NCI-H1930 (cell line): ENCODE measurements at places on chromosomes 5 and 9.

DNA sequence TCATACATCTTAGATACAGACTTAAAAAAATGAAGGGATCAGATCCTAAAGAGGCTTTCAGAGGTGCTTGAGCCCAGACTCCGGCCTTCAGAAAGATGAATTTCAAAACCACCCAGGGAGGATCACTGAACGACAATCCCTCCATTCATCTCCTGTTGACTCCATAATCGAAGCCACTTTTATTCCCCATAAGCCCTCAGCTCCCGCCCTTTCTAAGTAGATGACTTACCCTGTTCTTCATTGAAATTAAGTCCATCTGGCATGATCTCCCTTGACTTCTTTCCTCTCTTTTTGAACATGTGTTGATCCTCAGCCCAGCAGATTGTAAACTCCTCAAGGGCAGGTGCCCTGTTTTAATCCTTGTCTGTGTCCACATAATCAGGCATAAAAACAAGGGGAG, 50.8 kb upstream of the ASTN2 start:
- no peak for DNase-seq

GRCh38 chr5:67431191-67431590, 234.6 kb upstream of the CD180 start:
- DNase-seq = no peak

DNA sequence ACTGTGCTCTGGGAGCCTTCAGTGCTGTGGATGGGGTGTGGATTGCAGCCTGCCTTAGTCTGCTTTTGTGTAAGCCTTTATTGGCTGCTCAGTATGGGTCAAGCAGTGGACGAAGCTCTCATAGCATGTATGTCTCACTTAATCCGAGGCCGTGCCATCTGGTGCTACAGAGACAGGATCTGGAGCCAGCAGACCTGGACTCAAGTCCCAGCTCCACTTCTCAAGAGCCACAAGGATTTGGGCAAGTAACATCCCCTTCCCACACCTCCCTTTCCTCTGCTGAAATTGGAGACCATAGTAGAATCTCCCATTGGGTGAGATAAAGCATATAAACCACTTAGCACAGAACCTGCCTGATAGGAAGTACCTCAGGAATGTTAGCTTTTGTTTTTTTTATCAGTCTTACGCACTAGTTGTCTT, 23.4 kb upstream of the LECT2 start:
- DNase-seq = no peak

DNA sequence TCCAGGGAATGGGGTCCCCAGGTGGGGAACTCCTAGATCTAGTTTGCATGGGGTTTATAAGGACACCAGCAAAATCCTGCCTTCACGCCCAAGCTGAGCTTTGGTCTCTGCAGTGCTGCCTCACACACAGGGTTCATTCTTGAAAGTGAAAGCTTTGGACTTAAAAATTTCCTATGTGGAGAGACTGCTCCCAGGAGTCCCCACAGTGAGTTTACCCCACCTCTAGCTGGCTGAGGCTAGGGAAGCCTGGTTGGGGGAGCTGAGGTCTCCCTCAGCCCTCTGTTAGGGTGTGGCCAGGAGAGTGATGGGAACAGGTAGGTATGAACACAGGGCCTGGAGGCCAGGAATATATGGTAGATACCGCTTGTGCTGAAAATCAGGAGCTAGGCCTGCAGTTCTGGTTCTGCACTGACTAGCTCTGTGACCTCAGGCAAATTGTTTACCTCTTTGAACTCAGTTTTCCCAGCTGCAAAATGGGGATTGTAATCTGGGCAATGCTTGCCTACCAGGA, 41.5 kb upstream of the LARP1 start:
- DNase-seq = no peak

- DNase-seq = no peak
Measured at GRCh38 chr5:4720831-4721230, 419.3 kb upstream of the ADAMTS16 start.

DNA sequence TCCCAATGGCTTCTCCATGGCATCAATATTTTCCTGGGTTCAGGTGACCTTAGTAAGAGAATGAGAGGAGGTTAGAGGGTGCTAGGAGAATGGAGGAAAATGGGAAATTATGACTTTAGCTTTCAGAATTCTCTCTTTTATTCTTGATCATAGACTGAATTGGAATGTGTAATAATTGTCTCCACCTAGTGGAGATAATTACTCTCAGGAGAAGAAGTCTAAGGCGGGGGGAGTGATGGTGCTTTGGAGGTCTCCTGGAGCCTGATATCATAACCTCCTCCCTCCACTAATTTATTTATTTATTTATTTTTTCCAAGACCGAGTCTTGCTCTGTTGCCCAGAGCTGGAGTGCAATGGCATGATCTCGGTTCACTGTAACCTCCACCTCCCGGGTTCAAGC, 221.3 kb downstream of the GRIA1 start:
- DNase-seq = no peak

- DNase-seq = no peak
Measured at GRCh38 chr5:119083679-119084078, 12.8 kb downstream of the DMXL1 start.

GRCh38 chr9:127844821-127845359, 9.6 kb downstream of the ENG start:
- DNase-seq = no peak

GRCh38 chr9:86503314-86503713, 149.1 kb upstream of the TUT7 start:
- no peak for DNase-seq

GRCh38 chr9:109856785-109857184, 76.8 kb downstream of the PALM2AKAP2 start:
- DNase-seq = no peak

DNA sequence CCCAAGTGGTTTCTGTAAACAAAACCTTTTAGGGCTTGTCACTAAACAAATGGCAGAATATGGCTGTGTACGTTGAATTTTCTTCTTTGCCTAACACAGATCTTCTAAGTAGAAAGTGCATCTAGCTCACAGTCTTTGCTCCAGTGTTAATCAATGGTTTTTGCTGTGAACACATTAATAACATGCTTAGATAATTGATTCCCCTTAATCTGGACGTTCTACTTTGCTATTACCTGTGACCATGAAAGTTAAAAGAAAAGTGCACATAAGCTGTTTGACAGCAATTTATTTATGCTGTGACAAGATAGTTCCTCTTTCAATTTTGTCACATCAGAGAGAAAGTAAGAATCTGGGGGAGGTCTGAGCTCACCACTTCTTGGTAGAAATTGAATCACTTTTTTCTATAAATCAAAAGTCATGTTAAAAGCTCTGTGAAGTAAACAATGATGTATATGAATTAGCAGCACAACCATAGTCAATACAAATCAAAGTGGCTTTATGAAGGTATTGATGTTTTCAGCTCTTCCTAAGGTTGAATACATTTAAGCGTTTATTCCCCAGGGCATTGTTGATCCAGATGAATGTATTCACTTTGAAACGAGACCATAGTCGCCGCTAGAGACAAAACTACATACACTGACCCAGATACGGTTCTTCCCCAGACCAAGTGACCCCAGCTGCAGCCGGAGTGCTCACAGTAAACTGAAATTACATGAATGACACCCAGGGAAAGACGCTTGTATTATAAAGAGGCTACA, 174.6 kb upstream of the ZNF608 start:
- DNase-seq = peak; percentile 28

DNA sequence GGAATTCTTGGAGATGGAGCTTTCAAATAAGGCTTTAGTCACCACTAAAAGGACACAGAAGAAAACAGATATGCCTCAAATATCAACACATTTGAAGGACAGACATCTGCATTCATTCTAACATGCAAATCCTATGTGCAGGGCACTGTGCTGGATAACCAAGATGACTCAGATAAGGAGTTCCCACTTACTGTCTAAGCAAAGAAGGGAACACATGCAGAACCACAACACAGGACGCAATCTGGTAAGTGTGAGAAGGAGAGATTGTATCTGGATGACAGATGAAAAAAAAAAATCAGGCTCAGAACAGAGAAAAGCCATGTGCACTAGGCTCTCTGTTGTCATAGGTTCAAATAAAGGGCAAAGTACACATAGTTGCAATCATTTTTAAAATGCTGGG, 42.5 kb downstream of the ELAVL2 start:
- DNase-seq = no peak

DNA sequence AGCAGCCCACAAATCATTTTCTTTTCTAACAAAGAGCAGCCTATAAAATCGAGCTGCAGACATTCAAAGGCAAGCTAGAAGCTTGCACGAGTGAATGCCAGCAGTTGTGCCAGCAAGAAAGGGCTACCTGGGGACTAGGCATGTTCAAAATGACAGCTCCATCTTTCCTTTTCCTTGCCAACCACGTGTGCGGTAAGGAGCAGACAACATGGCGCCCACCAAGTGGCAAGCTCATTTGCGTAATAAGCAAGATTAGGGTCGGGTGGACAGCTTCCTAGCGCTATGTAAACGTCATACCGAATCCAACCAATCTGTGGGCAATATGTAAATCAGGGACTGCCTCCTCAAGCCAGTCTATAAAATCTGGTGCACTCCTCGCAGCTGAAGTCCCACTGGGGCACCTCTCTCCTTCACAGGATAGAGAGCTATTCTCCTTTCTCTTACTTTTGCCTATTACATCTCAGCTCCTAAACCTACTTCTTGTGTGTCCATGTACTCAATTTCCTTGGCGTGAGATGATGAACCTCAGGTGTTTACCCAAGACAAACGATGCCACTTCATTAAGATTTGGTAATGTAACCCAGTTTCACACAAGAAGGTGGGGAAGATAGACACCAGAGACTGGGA, 22.5 kb upstream of the SPARC start:
- DNase-seq = no peak

DNA sequence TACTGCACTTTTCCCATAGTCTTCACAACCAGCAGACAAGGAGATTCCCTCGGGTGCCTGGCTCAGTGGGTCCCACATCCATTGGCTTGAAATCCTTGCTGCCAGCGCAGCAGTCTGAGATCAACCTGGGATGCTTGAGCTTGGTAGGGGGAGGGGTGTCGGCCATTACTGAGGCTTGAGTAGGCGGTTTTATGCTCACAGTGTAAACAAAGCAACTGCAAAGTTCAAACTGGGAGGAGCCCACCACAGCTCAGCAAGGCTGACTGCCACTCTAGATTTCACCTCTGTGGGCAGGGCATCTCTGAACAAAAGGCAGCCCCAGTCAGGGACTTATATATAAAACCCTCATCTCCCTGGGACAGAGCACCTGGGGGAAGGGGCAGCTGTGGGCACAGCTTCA, 512.3 kb upstream of the MPDZ start:
- no peak for DNase-seq

- DNase-seq = no peak
Measured at GRCh38 chr5:169707686-169708085, 70.6 kb downstream of the DOCK2 start.

GRCh38 chr9:110842169-110842568, 173.6 kb downstream of the MUSK start:
- DNase-seq = no peak

- no peak for DNase-seq
Measured at GRCh38 chr5:107971846-107972245, 301.1 kb upstream of the EFNA5 start.

DNA sequence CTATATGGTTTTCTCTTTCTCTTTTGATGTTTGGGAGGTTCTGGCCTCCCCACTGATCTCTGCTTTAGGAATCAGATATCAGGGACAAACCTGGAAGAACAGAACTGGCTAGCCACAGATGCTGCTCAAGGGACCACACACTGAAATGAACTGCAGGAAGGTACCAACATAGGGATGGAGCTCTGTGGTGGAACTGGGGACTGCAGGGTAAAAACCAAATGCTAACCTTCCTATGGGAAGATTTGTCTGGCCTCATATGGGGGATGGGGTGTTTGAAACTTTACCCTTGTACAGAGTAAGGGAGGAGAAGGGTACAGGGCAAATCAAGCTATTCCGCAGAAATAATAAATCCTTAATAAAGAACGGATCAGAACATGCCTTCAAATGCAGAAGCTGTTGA, 49.4 kb downstream of the ELOVL7 start:
- DNase-seq = no peak

DNA sequence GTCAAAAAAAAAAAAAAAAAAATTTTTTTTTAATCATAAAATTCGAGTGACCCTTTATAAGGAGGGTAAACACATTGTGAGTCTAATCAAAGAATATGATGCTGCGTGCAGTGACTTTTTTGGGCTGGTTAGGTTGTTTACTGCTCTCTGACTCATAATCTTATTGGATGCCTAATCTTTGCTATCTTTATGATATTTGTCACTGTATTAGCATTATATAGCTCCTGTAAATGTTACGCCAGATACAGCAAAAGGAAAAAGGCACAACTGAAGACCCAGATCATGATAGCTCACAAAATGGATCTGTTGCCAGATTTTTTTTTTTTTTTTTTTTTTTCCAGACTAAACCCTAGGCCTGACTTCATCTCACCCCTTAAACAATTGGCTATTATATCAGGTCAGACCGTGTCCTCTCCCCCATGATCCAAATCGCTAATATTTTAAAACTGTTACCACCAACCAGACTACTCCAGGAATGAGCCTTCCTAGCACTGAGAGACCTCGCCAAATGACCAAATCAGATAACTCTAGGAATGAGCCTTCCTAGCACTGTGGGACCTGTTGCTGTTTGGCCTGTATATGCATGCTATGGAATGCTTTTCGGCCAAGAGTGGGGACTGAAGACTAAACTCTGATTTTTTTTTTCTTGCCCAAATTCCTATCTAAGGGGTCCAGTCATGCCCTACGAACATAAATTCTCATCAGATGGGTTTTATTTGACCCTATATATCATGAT, 131.7 kb upstream of the MYO10 start:
- no peak for DNase-seq

- DNase-seq = no peak
Measured at GRCh38 chr5:3023656-3024055, 272.2 kb upstream of the IRX2 start.

GRCh38 chr9:120303519-120303918, 276.4 kb downstream of the CDK5RAP2 start:
- no peak for DNase-seq

GRCh38 chr5:133321286-133321832, 269.5 kb downstream of the HSPA4 start:
- no peak for DNase-seq

DNA sequence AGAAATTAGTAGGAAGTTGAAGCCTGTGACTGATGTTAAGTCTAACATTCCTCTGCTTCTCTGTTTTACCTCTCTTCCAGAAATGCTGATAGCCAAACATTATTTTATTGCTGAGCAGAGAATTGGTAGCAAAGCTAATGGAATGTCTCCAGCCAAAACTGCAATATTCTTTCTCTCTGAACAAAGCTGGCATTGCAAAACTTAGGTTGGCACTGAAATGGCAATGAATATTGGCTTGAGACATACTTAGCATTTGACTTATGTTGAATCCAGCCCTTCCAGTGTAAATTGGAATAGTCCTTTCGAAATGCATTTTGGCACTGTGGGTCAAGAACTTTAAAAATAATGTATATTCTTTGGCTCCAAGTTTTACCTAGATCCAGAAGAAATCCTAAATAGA, 21.1 kb downstream of the FAF2 start:
- DNase-seq = no peak

DNA sequence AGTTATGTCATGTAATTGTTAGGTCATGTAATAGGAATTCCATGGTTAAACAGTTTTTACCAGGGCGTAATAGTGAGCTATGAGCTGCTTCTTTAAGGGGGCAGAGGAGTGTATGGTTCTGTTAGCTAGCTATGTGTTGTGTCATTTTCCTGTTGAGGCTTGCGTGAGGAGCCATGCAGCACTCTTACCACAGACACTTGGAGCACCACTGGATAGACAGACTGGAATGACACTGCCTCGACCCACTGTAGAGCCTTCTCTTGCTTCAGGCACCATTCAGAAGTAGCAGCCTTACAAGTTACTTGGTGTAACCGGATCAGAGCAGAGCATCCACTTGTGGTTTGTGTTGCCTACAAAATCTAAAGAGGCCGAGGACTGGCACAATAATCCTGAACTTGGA, 28.3 kb upstream of the STOM start:
- no peak for DNase-seq

- DNase-seq = no peak
Measured at GRCh38 chr5:5542654-5543053, 120.2 kb downstream of the ICE1 start.
